ENCODE measurements at places on chromosomes 3 and 15.
A peak's percentile ranks its signal among the peaks of the same experiment; 100 is the strongest.

- peak; percentile 63 for DNase-seq
Measured at GRCh38 chr3:132659365-132660051, at the start of gene ACAD11. Gene ACAD11, minus strand, starts transcription at chr3:132659809. Its CDS starts 58 bp downstream, at chr3:132659751.

DNA sequence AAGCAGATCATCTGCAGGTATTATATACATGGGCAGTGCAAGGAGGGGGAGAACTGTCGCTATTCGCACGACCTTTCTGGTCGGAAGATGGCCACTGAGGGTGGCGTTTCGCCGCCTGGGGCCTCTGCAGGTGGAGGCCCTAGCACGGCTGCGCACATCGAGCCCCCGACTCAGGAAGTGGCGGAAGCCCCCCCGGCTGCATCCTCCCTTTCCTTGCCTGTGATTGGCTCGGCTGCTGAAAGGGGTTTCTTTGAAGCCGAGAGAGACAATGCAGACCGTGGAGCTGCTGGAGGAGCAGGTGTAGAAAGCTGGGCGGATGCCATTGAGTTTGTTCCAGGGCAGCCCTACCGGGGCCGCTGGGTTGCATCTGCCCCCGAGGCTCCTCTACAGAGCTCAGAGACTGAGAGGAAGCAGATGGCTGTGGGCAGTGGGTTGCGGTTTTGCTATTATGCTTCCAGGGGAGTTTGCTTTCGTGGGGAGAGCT lies 639 bp downstream of the MKRN3 start:
- DNase-seq: no peak

DNA sequence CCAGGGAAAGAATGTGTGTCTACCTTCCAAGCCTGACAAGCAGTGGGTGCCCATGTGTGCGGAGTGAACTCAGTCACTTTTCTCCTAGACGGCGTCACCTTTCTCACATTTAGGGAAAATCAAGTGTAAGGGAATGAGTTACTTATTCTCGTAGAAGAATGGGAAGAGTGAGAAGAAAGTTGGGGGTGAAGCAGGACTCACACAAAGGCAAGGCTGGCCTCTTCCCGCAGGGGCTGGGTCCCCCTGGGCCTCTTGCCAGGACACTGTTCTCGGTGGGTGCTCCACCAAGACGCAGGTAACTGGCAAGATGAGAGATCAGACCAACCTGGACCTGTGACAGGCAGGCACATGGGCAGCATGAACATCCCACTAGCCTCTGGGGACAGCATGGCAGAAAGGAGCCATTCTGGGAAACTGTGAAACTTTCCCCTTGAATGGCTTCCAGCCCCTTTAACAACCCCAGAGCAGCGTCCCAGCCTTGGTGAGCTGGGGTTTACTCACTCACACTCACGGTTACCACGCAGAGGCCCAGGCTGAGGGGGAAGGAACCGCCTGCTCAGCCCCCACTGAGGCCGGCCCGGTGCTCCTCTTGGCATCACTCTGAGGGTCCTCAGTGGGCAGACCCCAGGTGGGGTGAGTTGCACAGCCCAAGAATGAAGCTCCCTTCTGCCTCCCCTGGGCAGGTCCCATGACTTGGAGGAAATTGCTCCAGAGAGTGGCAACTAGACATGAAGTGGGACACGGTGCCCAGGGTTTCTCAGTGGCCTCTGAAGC lies 15.0 kb upstream of the SRP14 start:
- DNase-seq: no peak

GRCh38 chr15:58393241-58393662 lies 38.5 kb upstream of the LIPC start:
- DNase-seq: peak; percentile 29

All from inflammatory macrophage (primary cell).